Right lung (tissue), 10 donors: ENCODE measurements at places on chromosomes 13 and 19. TPM values are rescaled to one million over a fixed set of nuclear protein-coding genes. Genes with fewer than 3 reads are reported as not detected.

- DNase-seq, result no peak
These were observed 52.8 kb upstream of the ADGRE5 start for GRCh38 chr19:14328406-14328805.

- no peak for DNase-seq
These were observed 25.8 kb downstream of the CACNG6 start for GRCh38 chr19:54017261-54017660.

The TRPM4 gene
- polyA plus RNA-seq, result 24.9 TPM

GRCh38 chr13:50334115-50334778, 319.0 kb downstream of the KCNRG start:
- DNase-seq, result no peak

GRCh38 chr19:51321799-51322198, 10.4 kb downstream of the IGLON5 start:
- DNase-seq, result no peak

GRCh38 chr13:85654227-85654626, 145.0 kb downstream of the SLITRK6 start:
- no peak for DNase-seq

- DNase-seq, result no peak
These were observed 61.3 kb downstream of the SLITRK6 start for GRCh38 chr13:85737952-85738351.

GRCh38 chr13:99335603-99336002, 28.4 kb upstream of the GPR183 start:
- DNase-seq, result no peak

DNA sequence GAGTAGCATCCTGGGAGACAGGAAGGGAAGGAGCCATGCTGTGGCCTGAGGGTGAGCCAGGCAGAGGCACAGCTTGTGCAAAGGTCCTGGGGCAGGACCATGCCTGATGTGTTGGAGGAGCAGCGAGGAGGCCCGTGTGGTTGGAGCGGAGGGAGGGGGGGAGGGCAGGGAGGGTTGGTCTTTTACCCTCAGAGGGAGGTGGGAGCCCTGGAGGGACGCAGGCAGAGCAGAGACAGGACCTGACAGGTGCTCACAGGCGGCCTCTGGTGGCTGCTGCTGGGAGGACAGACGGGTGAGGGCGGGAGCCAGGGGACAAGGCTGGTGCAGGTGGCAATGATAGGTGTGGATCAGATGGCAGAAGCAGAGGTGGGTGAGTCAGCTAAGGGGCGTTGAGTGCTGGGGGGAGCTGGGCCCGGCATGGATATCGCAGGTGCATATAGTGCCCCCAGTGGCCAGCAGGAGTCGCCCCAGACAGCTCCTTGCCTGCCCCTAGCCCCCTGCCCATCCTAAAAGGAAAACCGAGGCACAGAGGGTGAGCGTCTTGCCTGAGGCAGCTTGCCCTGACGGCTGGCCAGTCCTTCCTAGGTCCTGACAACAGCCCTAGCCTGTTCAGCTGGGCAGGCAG, 9.8 kb upstream of the GNA15 start:
- no peak for DNase-seq

The FBXO17 gene
- 48.9 TPM for polyA plus RNA-seq

GRCh38 chr13:95924389-95924994, 128.7 kb downstream of the UGGT2 start:
- no peak for DNase-seq

The FAM174C gene
- polyA plus RNA-seq, result 8.9 TPM

- DNase-seq, result no peak
These were observed 62.0 kb downstream of the MICU2 start for GRCh38 chr13:21541980-21542379.

The ZNF440 gene
- 23.3 TPM for polyA plus RNA-seq

- DNase-seq, result peak; percentile 44
These were observed 18.4 kb downstream of the PLD3 start for GRCh38 chr19:40366697-40367561.

DNA sequence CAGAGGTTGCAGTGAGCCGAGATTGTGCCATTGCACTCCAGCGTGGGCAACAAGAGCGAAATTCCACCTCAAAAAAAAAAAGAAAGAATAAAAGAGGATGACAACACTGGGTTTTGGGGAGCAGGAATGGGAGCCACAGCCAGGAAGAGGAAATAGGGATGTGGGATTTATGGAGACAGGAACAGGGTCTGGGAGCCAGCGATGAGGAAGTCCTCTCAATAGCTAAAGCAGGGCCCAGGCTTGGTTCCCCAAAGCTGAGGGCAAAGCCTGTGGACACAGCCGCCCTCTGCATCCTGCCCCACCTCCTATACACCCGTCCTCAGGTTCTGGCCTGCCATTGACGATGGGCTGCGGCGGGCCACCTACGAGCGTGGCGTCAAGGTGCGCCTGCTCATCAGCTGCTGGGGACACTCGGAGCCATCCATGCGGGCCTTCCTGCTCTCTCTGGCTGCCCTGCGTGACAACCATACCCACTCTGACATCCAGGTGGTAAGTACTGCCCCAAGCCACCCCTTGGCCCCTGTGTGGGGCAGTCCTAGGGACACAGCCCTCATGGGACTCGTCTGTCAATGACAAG, 13.6 kb downstream of the HIPK4 start:
- DNase-seq, result no peak

- DNase-seq, result peak; percentile 71
These were observed 866 bp downstream of the COX7A1 start for GRCh38 chr19:36151144-36152018.

- no peak for DNase-seq
These were observed 219.8 kb downstream of the MZT1 start for GRCh38 chr13:72507416-72508199.

- no peak for DNase-seq
These were observed 14.0 kb upstream of the CD70 start for GRCh38 chr19:6604906-6605305.

The PEX11G gene
- polyA plus RNA-seq, result 3.5 TPM

- DNase-seq, result no peak
These were observed 814.7 kb downstream of the PCDH9 start for GRCh38 chr13:66415444-66415843.

GRCh38 chr19:14915116-14915515, 26.2 kb upstream of the OR7C2 start:
- no peak for DNase-seq

- no peak for DNase-seq
These were observed 14.4 kb downstream of the TDRD3 start for GRCh38 chr13:60411464-60411863.

GRCh38 chr19:49853852-49854377, 3.0 kb downstream of the PTOV1 start:
- no peak for DNase-seq

DNA sequence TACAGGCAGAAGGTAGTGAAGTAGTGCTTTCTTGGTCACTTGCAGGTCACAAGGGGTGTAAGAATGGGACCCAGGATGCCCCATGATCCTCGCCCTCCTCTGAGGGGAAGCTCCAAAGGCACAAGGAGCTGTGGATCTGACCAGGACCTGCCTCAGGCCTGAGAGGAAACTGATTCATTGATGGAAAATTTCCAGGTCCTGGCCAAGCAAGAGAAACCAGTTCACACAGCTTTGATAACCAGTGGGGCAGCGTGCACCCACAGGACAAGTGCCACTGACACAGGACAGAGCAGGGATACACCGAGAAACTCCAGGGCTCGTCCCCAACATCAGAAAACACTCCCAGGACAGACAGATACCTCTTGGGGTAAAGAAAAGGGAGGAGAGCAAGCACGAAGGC, 177.1 kb downstream of the RBM26 start:
- no peak for DNase-seq

DNA sequence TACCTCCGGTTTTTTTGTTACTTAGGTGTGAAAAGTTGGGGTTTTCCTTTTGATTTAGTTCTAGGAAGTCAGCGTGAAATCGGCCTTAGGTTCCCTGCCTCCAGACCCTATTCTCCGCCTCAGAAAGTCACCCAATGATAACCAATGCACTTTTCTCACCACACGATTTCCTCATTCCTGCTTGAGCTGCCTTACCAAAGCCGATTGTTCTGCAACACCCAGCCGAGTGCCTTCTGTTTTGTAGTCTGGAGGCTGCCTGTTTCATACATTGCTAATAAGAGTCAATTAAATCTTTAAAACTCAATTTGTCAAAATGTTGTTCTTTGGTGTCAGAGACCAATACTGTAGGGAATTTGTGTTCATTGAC, 39.7 kb downstream of the GJA3 start:
- DNase-seq, result no peak

The LILRA1 gene
- 0.22 TPM for polyA plus RNA-seq

DNA sequence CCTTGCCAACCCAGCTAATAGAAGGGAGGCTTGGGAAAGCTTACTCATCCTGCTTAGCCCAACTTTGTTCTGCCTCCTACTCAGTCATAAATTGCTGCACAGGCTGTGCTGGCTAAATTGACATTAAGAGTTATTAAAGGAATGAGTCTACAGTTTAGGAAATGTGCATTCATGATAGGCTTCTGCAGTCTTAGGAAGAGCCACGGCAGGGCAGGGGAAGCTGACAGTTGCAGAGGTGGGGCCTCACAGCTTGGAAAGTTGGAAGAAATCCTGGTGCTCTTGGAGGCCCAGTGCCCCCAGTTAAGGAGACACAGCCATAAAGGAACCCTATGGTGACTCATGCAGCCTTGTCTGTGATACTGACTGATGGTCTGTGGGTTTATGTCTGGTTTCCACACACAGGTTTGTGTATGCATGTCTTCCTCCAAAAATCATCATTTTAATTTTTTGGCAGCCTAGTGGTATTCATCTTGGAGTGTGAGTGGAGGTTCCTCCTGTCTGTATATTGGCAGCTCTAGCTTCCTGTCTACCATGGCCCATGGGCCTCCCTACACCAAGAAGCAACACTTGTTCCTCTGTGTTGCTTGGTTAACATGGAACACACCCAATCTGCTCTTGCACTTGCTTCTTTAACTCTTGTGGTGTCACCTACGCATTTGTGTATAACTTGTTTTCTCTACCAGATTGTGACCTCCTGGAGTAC, 135.0 kb upstream of the KL start:
- DNase-seq, result no peak

- DNase-seq, result no peak
These were observed 322.4 kb downstream of the OLFM4 start for GRCh38 chr13:53351021-53351420.

The ZNF460 gene
- polyA plus RNA-seq, result 5.2 TPM

DNA sequence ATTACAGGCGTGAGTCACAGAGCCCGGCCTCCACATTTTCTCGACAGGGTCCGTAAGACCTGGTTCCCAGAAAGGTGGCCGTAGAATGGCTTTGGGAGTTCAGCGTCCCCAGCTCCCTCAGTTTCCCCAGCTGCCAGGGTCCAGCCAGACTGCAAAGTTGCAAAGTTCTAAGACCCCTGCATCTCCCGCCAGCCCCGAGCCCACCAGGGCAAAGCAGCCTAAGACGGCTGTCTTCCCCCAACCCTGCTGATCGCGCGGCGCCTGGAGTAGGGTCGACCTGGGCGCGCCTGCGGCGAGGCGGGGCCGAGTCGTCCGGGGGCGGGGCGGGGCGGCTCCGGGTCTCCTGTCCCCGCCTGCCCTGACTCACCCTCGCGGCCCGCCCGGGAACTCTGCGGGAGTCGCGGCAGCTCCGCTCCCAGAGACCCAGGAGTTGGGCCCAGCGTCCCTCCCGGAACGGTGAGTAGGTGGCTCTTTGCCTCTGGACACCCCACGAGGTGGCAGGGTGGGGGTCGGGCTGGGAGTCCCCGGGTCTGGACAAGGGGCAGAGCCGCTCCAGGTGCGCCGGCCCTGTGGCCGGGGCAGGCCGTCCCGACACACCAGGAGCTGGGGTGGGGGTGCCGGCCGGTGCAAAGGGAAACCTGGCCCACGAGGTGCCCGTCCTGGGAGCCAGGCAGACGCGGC, at the start of gene LRRC8E:
Gene LRRC8E, plus strand, starts transcription at position 366 of the 681 bp plus-strand sequence. CDS start 7,094 bp downstream, outside the sequence.
- no peak for DNase-seq

DNA sequence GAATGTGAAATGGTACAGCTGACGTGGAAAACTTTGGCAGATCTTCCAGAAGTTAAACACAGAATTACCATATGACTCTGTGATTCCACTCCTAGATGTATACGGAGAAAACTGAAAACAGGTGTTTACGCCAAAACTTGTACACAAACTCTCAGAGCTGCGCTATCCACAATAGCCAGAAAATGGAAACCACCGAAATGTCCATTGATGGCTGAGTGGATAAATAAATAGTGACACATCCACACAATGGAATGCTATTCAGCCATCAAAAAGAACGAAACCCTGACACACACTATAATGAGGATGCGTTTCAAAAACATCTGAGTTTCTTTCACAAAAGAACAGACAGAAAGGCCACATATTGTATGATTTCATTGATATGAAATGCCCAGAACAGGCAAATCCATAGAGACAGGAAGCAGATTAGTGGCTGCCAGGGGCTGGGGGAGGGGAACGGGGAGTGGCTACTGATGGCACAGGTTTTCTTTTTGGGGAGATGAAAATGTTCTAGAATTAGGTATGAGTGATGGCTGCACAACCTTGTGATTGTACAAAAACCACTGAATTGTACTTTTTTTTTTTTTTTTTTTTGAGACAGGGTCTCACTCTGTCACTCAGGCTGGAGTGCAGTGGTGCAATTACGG, 33.0 kb downstream of the IL12RB1 start:
- DNase-seq, result no peak

GRCh38 chr13:110359840-110360301, 52.8 kb downstream of the COL4A2 start:
- DNase-seq, result no peak

The FPR3 gene
- polyA plus RNA-seq, result 1.2 TPM

DNA sequence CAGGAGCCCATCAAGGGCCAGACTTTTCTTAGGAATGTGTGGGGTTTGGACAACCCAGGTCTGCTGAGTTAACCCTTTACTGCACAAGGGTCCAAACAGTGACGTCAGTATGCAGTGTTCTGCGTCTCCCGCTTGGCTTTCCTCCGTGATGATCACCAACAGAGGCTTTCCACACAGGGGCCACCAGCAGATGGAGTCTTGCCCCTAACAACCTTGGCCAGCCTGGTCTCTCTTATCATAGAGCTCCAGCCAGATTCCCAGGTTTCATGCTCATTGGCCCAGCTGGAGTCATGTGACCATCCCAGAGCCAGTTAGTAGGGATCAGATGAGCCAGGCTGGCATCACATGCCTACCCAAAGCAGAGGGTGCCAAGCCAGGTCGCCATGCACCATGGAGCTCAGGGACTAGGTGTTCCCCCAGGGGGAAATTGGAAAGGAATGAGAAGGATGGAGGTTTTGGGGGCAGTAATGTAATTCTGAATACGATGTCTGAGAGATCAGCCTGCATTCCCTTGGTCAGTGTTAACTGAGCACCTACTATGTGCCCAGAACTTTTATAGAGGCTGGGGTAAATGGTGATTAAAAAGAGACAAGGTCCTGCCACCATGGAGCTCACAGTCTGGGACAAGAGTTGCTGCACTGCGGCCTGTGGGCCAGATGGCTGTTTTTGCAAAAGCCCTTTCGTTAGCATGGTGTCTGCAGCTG, 61.2 kb downstream of the MYH14 start:
- DNase-seq, result no peak
